ENCODE measurements at places on chromosomes 3 and 15.
A peak's percentile ranks its signal among the peaks of the same experiment; 100 is the strongest.

- no peak for DNase-seq
Observed at GRCh38 chr15:78259232-78259631, 5.1 kb upstream of the DNAJA4 start.

GRCh38 chr15:86016750-86017149, 62.9 kb upstream of the AGBL1 start:
- no peak for DNase-seq

- no peak for DNase-seq
Observed at GRCh38 chr3:53842436-53843194, 3.6 kb downstream of the CHDH start.

DNA sequence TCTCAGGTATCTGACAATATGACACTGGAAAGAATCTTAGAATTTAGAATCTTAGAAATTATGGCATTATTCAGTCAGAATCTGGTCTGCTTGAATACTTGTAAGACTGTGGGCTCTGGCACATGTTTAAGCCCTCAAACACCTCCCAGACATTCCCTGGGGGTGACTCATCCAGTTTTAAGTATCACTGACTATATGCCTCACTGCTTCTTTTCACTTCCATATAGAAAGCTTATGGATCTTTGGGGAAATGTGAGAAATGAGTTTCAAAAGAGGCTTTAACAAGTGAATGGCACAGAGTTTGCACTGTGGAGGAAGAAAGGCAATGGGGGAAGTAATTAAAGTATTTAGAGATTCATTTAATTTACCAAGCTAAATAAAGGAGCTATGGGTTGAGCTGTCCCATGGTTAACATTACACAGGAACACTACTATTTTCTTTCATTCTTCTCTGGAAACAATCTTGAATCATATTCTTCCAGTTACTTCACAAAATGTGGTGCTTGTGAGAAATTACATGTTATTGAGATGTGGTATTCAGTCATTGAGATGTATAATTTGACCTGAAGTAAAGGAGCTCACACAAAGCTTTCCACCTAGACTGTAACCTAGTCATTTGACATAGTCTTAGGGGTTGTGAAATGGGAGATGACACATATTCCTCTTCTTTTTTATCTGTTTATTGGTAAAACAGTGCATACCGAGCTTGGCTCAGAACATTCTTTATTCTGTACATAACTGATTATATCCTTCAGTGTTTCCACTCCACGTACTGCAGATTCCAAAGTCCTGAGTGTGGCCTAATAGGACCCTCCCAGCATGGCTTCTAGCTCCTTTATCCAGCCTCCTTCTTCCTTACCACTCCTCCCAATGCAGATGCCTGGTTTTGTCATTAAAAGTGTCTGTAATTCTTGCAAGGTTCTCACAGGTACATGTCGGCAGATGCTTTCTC, 544.6 kb upstream of the NECTIN3 start:
- no peak for DNase-seq

DNA sequence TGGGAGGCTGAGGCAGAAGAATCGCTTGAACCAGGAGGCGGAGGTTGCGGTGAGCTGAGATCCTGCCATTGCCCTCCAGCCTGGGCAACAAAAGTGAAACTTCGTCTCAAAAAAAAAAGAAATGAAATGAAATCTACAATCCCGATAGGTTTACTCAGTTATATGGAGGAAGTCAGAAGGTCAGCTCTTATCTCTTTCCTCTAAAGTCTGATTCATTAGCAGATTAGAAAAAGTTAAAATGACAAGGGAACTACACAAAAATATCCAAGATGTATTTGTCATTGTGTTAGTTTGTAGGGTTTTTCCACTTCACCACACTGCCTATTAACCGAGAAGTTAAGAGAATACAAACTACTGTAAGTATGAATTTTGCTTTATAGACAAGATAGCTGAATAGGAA, 420.6 kb downstream of the SHQ1 start:
- peak; percentile 35 for DNase-seq

GRCh38 chr3:89165636-89166263, 58.3 kb downstream of the EPHA3 start:
- DNase-seq = no peak

DNA sequence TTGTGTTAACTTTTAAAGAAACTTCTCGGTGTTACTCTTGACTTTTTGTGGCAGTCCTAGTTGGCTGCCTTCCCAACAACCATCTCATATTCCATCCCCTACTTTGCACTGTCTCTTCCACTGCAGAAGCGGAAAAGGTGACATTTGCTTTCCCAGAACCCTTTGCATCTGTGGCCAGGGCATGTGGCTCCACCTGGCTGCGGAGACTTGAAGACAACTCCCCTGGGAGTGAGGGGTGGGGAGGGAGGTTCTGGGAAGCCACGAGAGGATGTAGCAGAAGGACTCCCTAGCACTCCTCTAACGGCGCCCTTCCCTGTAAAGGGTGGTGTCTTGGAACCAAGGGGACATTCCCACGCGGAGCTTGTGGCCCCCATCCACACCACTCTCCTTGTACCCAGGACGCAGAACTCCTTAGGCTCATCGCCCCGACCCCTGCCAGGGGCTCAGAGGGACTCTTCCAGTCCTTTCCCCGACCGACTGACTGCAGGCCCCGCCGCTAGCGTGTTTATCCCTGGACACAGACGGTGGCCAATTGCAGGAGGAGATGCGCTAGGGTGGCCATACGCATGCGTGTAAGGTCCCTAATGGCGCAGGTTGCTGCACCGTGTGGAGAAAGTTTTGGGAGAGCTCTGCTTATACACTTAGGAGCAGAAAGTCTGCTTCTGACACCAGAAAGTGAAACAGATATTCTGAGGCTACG, 33.2 kb upstream of the SECISBP2L start:
- no peak for DNase-seq

- DNase-seq = no peak
Observed at GRCh38 chr3:170808041-170808440, 62.0 kb downstream of the RPL22L1 start.

GRCh38 chr3:50515565-50516439, 12.4 kb upstream of the CACNA2D2 start:
- DNase-seq = peak; percentile 33

GRCh38 chr3:141921316-141921715, 44.9 kb downstream of the ATP1B3 start:
- no peak for DNase-seq

GRCh38 chr3:31661993-31662670, 129.4 kb downstream of the STT3B start:
- DNase-seq = no peak

DNA sequence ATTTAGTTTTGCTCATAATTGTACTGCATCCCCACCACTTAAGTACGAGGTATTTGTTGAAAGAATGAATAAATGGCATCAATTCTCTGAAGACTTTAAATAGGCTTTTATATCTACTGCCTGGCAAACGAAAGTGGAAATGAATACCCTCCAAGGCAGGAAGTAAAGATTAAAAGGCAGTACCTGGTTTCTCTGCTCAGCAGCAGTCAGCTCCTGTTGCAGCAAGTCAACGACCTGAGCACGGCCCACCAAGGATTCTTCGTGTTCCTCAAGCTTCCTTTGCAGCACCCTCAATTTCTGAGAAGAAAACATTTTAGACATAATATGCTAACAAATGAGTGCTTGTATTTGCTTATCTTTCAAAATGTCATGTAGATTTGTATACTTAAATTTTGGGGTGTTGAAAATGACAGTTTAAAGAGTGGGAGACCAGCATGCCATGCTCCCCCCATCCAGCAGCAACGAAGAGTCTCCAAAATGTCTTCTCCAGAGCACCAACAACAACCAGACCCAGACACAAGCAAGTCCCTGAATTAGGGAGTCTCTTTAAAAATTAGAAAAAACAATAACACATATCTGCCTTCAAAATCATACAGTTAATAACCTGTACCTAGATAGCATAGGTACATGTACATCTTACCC, 31.2 kb downstream of the GOLGB1 start:
- no peak for DNase-seq

All from bone marrow (tissue), 2 donors.